Endothelial cell of umbilical vein (primary cell): ENCODE measurements at places on chromosomes 2 and 18.

GRCh38 chr2:8307606-8308180 is 374.2 kb upstream of the ID2 start:
- no peak for DNase-seq

GRCh38 chr2:132757676-132758075 is 87.7 kb upstream of the LYPD1 start:
- DNase-seq: no peak

GRCh38 chr2:236600892-236601291 is 31.3 kb downstream of the ACKR3 start:
- DNase-seq: no peak

- DNase-seq: no peak
Observed at GRCh38 chr2:45769056-45769455, 117.6 kb downstream of the PRKCE start.

- no peak for DNase-seq
Observed at GRCh38 chr2:8555543-8555942, 126.3 kb upstream of the ID2 start.
